ENCODE measurements at places on chromosomes 5 and 9.

GRCh38 chr9:15617782-15618181 lies 64.9 kb downstream of the CCDC171 start:
- DNase-seq, result no peak

DNA sequence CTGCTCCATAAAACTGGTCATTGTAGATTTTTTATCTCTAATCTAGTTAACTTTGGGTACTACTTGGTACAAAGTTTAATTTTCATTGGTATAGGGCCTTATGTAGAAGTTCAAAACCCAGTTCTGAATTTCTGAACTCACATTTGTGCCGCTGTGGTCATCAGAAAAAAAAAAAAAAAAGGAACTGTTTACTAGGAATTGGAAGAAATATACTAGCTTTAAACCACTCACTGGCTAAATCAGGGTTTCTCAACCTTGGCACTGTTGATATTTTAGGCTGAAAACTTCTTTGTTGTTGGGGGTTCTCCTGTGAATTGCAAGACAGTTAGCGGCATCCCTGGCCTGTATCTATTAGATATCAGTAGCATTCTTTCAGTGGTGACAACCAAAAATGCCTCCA lies 4.1 kb upstream of the ZFYVE16 start:
- DNase-seq, result no peak

GRCh38 chr9:88986776-88987175 lies 4.5 kb upstream of the S1PR3 start:
- no peak for DNase-seq

GRCh38 chr9:21695443-21695842 lies 107.0 kb upstream of the MTAP start:
- no peak for DNase-seq

GRCh38 chr9:132161743-132162184 lies at the start of gene NTNG2:
Gene NTNG2, plus strand, starts transcription at chr9:132162058. Its CDS starts 4,774 bp downstream, at chr9:132166832.
- DNase-seq, result no peak
